ENCODE measurements at places on chromosomes 5 and 9.
A peak's percentile ranks its signal among the peaks of the same experiment; 100 is the strongest.

GRCh38 chr9:125074976-125075375 lies 68.4 kb downstream of the SCAI start:
- DNase-seq, result no peak

GRCh38 chr5:141880961-141881801 lies 3.0 kb upstream of the PCDH1 start:
- no peak for DNase-seq

GRCh38 chr5:132800545-132800944 lies 12.6 kb upstream of the SOWAHA start:
- no peak for DNase-seq

DNA sequence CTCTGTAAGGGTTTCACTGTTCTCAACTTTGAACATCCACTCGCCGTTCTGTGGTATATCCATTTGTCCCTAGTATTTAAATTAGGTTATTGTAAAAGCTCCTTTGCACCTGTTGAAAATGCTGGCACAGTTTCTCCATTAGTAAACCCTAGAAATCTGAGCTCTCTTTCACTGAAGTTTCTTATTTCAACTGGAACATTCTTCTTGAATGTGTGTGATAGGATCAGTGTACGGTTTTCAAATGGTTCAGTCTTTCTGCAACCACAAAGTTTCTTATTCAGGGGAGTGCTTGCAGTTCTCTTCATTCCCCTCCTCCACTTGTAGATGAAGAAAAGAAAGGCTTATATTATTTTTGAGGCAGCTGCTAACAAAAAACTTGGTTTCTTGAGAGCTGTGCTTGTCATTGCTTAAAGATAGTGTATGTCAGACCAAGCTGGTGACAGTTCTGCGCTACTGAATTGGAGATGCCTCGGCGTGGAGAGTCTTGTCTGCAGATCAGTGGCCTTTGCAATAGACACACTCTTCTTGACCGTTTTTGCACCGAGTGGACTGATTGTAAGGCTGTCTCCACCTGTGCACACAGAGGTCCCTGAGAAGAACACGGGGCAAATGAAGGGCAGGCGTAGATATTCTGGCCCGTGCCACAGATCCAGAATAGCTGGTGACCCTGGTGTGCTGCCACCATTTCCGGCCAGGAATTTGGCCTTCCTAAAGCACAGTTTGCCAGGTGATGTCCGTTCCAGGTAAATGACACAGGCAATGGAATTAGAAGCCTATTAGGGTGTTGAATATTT lies 102.2 kb downstream of the TRIO start:
- no peak for DNase-seq

DNA sequence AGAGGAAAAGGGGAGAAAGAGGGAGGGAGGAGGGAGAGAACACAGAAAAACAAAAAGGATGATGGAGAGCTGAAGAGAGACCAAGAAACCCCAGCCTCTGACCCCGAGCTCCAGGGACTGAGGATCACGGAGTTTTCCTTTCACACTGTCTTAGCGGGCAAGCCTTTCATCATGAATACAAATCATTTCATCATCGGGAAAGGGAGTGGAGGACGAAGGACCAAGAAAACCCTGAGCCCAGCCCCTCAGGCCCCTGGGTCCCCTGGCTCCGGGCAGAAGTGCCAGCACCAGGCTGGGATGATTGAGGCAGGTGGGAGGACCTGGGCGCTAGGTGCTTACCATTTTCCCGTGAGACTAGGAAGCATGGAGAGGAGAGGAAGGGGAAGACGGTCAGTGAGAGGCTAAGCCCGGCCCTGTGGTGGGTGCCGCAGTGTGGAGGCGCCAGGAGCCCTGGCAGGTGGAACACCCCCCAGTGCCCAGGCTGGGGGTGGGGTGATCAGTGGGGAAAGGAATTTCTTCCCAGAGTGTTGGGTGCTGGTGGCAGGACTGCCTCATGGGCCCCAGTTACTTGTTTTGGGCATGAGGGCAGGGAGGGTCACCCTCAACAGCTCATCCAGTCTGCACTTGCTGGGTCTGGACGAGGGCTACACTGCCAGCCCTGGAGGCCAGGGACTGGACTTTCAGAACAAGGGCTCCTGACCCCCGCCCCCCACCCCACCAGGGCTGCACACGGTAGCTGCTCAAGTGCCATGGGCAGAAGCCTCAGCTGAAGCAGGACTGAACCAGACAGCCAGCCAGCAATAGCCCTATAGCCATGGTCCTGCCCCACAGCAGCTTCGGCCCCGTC lies 49.0 kb upstream of the SARDH start:
- no peak for DNase-seq

DNA sequence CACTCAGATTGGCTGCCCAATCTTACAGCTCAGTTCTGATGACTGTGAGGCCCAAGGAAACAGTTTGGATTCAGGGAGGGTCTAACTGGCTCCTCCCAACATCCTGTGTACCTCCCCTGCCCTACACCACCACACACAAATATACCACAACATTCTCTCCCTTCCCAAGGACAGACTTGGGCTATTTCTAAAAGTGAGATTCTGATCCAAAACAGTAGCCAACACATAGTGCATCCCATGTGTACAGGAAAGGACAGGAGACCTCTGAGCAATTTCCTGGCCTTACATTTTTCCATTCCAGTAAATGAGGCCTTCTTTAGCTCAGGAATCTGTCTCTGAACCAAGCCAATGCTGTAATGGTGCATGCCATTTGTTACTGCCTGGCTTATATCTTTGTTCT lies 20.8 kb downstream of the ZNF366 start:
- DNase-seq, result no peak

- DNase-seq, result no peak
These were observed 214.9 kb upstream of the WWC1 start for GRCh38 chr5:168076561-168076991.

GRCh38 chr9:130498298-130498917 lies 53.6 kb downstream of the ASS1 start:
- DNase-seq, result no peak

GRCh38 chr9:137305060-137305797 lies 3.2 kb upstream of the NRARP start:
- DNase-seq, result peak; percentile 53

DNA sequence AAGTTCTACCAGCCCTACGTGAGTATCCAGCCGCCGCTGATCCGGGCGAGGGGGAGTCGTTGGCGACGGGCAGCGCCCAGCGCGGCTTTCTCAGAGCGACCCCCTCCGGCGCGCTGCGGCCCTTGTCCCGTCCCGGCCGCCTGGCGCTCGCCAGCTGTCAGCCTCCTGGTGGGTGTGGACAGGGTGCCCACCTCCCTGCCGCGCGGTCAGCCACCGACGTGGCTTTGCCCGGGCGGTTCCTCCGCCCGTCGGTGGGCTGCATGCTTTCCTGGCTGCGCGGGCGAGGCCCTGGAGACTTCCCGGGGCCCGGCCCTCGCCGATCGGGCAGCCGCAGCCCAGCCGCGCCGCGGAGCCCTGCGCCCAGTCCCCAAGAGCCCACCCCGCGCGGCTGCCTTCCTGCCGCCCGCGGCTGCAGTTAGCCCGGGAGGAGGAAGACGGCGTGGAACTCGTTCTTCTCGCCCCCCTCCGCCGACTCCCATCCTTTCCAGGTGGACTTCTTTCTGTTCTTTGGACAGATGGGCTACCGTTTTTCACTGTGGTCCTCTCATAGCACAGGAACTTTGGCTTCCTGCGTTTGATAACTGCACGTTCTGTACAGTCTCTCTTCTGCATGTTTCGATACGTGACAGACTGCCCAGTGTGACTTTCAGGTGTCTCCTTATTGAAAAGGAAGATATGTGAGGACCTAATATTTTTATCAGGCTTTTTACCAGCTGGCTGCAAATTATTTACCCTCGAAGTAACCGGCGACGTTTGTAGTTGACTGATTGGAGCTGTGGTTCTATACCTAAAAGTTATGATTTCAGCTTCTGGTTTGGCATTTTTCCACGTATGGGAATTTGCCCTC lies 577 bp downstream of the AP3S1 start:
- DNase-seq, result no peak

DNA sequence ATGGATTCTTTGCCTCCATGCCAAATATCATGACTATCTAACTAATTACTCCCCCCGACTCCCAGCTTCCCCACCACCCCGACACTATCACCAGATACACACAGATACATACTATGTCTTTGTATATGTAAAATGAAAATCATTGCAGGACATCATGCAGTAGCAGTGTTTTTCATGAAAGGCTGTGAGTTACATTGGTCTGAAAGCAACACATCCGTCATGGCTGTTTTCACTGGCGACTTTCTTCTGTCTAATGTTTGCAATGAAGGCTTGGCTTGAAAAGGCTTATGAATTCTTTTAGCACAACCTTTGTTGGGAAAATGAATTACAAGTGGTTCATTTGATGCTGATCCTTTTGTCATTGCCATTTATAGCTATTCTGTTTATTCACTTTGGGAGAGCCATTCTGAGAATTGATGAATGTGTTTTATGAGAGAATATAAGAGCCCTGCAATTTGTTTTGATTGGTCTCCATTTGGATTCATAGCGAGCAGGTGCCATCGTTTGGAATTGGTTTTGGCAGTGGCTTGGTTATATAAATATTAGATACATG lies 103.4 kb downstream of the PIP5K1B start:
- DNase-seq, result no peak

- no peak for DNase-seq
These were observed 1.0 kb downstream of the AIF1L start for GRCh38 chr9:131097126-131097947.

GRCh38 chr9:94612071-94612470 lies 18.4 kb upstream of the FBP2 start:
- no peak for DNase-seq

- no peak for DNase-seq
These were observed 56.4 kb downstream of the ALDH7A1 start for GRCh38 chr5:126538579-126538978.

DNA sequence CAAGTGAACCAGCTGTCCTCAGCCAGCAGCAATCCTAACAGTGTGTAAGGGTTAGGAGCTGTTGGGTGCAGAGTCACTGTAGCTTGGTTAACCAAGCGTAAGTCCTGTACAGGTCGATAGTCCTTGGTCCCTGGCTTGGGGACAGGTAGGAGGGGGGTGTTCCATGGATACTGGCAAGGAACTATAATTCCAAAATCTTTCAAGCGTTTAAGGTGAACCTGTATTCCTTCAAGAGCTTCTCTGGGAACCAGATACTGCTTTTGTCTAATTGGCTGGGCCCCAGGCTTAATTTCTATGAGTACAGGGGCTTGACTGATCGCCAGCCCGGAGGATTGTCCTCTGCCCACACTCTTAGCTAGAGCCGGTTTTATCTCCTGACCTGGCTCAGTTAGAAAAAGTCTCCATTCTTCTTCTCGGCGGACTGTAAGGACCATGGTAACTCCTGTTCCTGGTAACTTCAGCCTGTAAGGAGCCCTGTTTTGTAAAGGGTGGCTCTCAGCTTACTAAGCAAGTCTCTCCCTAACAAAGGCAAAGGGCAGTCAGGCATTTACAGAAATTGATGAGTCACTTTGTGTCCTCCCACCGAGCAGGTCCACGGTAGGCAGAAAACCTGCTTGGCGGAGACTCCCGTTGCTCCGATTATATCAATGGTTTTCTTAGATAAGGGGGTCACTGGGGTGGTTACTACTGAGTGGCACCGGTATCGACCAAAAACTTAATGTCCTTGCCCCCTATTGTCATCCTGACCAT lies 6.0 kb upstream of the ZNF354C start:
- no peak for DNase-seq

- no peak for DNase-seq
These were observed 10.0 kb upstream of the AGPAT2 start for GRCh38 chr9:136697146-136697820.

GRCh38 chr9:133440874-133441273 lies 18.7 kb downstream of the ADAMTS13 start:
- no peak for DNase-seq

DNA sequence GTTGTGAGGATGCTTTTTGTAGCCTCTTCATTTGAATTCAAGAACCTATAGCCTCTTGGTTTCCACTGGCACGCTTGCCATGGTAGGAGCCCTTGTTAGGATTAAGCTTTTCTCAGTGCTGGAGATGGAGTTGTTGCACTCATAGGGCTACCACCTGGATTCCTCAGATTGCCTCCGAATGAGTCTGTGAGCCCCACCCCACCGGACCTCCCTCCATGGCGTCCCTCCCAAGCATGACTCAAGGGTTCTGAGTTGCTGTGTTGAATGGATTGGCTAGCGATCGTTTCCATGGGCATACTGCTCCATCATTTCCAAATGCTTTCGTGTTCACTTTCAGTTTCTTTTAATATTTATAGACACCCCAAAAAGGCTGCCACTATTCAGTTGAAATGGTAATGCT lies 69.9 kb downstream of the DAPK1 start:
- no peak for DNase-seq

- DNase-seq, result no peak
These were observed 126.9 kb upstream of the ANKRD55 start for GRCh38 chr5:56359809-56360685.

- DNase-seq, result no peak
These were observed 213.5 kb downstream of the DENND1A start for GRCh38 chr9:123716339-123716945.

DNA sequence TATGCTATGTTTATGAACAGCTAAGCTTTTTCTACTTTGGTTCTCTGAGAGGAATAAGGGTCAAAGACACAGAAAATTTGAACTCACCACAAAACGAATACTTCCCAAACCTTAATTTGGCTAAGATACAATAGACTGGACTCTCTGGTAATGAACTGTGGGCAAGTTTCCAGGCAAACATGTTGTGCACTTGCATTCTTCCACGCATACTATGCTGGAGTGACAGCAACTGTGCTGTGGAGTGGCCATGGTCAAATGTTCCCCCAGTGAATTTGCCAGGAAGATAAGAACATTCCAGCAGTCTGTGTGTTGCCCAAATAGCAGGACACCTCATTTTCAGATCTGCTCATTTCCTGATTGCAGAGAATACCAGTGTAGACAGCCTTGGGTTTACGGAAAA lies 275.3 kb upstream of the IL12B start:
- DNase-seq, result no peak
